ENCODE measurements at places on chromosomes 7 and 10.
A peak's percentile ranks its signal among the peaks of the same experiment; 100 is the strongest.

DNA sequence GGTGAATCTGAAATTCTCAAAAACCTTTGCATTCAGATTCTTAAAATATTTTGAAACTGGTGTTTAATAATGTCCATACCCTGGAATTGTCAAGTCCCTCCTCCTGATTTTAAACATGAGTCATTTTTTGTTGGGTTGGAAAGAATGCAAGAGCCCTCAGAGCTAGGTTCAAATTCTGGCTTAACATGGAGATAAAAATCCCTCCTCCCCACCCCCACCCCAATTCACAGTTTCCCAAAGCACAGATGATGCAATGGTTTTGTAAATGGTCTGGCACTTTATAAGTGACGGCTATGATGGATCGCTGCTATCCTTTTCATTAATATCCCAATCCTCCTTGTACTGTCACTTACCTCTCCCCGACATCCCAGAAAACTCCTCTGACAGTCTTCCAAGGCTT is 332.8 kb downstream of the PLXNA4 start:
- DNase-seq = no peak

DNA sequence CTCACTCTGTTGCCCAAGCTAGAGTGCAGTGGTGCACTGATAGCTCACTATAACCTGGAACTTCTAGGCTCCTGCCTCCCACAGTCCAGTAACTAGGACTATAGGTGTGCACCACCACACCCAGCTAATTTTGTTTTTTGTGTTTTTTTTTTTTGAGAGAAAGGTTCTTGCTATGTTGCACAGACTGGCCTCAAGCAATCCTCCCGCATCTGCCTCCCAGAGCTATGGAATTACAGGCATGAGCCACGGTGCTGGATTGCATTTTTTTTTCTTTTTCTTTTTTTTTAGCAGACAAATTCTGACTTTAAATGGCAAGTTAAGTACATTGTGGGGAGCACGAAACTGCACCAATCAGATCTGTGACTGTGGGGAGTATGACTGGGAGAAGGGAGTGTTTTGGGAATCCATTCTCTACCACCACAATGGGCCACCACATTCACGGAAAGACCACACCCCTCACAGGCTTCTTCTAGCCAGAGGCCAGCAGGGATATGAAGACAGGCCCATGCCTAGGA is 58.1 kb upstream of the MSMB start:
- DNase-seq = no peak

GRCh38 chr7:149257146-149257545 is 4.8 kb upstream of the ZNF783 start:
- DNase-seq = no peak

GRCh38 chr7:92276460-92276864 is 30.7 kb downstream of the ANKIB1 start:
- DNase-seq = no peak

- no peak for DNase-seq
Measured at GRCh38 chr10:68153473-68154210, 44.4 kb downstream of the MYPN start.

- no peak for DNase-seq
Measured at GRCh38 chr10:70940834-70941568, 52.6 kb upstream of the PCBD1 start.

DNA sequence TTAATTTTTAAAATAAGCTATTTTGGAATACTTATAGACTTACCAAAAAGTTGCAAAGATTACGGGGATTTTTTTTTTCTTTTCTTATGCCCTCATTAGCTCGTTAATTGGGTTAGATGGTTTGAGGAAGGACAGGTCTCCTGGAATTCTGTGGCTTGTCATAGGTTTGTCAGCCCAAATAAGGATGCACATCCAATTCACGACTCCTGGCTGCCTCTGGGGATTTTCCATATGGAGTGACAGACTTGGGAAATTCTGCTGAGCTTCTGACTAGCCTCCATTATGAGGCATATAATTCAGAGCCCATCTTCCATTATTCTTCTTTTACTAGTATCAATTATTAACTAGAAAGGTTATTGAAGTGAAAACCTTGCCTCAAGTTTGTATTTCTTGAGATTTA is 102.1 kb downstream of the AUTS2 start:
- no peak for DNase-seq

- DNase-seq = no peak
Measured at GRCh38 chr10:69344591-69345252, 66.4 kb downstream of the HK1 start.

- DNase-seq = no peak
Measured at GRCh38 chr7:31372231-31372959, 31.9 kb upstream of the NEUROD6 start.

DNA sequence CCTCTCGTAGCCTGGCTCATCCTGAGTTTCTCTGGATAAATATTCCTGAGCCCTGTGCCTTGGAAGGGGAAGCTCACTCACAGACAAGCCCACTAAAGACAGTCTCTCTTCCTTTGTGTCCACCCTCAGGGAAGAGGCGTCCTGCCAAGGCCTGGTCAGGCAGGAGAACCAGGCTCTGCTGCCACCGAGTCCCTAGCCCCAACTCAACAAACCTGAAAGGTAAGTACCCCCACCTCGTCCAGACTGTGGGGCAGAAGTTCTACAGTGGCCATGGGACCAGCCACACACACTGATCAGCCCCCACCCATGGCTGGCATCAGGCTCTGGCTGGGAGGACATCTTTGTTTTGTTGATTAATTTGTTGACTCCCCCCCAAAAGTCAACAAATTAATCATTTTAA is 2.8 kb downstream of the GPR15LG start:
- DNase-seq = no peak

DNA sequence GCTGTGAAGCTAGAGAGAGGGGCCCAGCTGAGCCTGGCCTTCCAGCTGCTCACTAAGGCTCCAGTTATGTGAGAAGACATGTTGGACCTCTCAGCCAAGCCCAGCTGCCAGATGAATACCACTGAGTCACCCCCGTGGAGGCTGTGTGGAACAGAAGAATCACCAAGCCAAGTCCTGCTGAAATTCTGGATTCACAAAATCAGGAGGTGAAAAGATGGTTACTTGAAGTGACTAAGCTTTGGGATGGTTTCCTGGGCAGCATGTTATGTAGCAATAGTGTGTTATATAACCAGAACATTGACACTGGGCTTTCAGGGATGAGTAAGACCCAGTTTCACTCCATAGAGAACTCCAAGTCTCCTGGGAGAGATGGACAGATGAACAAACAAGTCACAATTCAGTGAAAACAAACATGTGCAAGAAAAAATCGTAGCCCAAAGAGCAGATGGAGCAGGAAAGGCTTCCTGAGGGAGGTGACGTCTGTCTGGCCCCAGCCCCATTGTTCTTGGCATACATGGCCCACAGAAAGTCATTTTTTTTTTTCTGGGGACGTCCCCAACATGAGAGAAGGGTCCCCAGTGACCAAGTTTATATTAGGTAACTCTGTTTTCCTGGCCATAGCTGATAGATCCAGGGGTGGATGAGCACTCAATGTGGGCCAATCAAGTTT is 64.1 kb upstream of the PDZD8 start:
- no peak for DNase-seq

DNA sequence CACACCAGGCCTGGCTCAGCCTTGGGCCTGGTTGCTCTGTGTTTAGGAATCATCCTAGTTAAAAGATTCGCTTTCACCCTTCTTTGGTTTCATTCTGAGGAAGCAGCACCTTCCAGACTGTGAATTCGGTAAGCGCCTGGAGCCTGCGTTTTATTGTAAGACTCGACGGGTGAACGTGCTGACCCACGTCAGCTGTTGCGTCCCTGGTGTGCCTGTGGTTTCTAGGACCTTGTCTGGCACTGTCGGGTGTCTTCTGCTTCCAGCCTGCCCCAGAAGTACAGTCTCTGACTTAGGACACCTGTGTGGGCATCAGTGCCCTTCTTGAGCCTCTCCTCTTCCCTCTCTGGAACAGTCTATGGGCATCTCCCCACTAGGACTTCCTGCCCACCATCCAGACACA is 26.3 kb downstream of the MKI67 start:
- no peak for DNase-seq

- DNase-seq = peak; percentile 70
Measured at GRCh38 chr10:22251751-22252223, 34.0 kb upstream of the EBLN1 start.

DNA sequence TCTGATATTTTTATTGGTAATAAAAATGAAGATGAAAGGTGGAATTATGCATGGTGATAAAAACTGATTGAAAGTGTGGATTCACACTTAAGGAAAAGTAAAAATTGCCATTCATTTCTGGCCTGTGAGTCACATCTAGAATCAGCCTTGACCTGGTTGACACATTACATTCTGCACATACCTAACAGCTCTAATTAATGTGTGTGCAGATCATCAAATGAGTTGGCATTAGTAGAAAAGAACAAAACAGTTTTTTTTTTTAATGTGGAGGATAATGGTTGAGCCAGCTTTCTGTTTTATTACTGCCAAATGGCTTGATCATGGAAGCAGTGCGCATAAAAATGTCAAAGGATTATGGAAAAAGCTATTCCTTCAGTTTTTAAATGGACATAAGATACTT is 142.6 kb upstream of the TMEM196 start:
- DNase-seq = no peak

GRCh38 chr7:156612930-156613329 is 27.6 kb upstream of the RNF32 start:
- peak; percentile 65 for DNase-seq

DNA sequence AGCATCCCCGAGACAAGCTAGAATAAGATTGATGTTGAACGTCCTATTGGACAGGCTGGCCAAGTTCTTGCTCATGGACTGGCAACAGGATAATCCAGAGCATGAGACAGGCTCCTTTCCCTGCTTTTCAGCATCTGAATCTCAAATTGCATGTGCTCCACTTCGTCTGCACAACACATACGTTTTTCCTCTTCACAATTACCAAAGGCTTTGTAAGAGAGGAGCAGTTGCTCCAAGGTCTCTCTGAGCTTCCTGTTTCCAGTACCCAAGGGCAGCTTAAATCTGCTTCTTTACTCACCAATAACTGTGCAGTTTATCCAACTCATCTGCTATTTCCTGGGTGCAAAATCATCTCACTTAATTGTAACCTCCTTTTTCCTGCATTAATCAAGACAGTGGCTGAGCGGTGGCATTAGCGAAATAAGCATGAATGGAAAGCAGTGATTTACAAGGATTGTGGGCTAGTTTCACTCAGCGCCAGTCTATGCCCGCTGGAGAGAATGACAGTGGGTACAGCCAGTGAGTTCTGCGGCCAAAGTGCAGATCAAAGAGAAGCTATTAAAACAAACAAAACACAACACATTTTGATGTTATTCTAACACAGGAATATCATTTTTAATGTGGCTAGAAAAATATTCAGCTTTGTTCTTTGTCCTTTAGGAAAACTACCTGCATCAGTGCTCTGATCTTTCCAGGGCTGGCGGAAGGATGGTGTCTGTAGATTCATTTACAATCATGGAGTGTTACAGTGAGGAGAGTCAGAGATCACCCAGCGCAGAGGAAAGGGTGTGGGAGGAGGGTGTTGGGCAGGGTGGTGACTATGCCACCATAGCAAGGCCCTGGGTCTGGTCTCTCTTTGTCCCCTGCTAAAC is 79.8 kb downstream of the CHN2 start:
- no peak for DNase-seq

DNA sequence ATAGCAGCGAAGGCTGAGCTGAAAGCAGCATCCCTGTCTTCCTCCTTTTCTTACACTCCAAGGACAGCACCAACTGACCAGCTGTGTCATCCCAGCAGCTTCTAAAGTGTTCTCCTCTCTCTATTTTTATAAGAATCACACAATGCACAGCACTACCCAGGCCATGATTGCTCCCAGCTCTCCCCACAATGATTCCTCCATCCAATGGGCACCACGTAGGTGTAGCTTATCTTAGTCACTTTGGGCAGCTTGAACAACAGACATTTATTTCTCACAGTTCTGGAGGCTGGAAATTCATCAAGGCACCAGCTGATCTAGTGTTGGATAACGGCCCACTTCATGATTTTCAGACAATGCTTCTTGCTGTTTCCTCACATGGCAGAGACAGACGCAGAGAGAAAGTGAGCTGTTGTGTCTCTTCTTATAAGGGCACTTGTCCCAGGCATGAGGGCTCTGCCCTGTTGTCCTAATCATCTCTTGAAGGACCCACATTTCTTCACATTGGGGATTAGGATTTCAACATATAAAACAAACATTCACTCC is 92.0 kb upstream of the CDC14C start:
- DNase-seq = no peak

- DNase-seq = no peak
Measured at GRCh38 chr10:53183733-53184132, 411.1 kb upstream of the MBL2 start.

DNA sequence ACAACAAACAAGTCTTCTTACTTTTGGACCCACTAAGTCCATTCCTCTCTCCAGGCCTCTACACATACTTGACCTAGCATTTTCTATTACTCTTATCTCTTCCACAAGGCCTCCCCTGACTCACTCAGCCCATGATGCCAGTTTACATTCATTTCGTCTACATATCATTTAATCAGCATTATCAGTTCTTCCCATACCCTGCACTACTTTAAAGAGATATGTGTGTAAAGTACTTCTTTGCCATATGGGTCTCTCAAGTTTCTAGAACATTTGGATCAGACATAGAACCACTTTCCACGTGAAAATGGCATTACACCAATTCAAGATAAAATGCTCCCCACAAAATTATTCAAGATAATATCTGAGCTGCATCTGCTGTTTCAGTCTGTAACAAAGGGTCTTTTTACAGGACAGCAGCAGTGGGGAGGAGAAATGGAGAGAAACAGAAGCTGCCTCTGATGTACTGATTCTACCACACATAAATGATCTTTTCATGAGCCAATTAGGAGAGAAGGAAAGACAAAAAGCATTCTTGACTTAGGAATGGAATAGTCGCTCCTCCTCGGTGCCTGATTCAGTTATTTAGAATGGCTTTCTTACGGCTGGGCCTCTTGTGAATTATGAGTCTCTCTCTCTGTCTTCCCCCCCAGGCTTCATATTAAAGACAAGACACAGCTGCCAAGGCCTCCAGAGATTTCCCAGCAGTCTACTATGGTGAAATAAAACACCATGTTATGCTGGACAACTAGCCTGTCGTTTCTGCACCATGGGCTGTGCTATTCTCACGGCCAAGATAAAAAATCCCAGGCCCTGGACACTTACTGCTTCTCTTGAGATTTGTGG is 46.9 kb upstream of the SEPTIN7 start:
- DNase-seq = no peak

DNA sequence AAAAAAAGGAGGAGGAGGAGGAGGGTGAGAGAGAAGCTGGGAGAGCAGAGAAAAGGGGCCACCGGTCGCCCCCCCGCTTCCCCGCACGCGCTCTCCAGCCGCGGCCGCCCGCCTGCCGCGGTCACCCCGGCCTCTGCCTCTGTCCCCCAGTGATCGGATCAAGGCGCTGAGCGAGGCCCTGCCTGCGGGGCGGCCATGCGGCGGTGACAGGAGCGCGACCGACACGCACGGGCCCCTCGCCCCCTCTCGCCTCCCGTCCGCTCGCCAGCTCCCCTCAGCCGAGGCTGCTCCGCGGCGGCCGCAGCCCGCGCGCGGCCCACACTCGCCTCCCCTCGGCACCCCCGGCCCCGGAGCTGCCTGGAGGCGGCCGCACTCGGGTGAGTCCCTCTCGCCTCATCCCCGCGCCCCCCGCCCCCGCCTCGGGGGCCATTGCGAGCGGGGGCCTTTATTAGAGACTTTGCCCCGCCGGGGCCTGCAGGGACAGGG is at the start of gene GTF2I:
Gene GTF2I (plus strand): TSS at position 27 of the 486 bp plus-strand sequence. CDS start 31,411 bp downstream, outside the sequence.
- no peak for DNase-seq
